Forelimb muscle (tissue), 1 donor: ENCODE measurements at places on chromosomes 1 and 21. TPM values are rescaled to one million over a fixed set of nuclear protein-coding genes. Genes with fewer than 3 reads are reported as not detected.

Gene LRRC8B
- 3.1 TPM for polyA plus RNA-seq

- no peak for DNase-seq
Measured at GRCh38 chr1:53294567-53294966, 33.3 kb downstream of the LRP8 start.

Gene GABRD
- polyA plus RNA-seq = 1.0 TPM

DNA sequence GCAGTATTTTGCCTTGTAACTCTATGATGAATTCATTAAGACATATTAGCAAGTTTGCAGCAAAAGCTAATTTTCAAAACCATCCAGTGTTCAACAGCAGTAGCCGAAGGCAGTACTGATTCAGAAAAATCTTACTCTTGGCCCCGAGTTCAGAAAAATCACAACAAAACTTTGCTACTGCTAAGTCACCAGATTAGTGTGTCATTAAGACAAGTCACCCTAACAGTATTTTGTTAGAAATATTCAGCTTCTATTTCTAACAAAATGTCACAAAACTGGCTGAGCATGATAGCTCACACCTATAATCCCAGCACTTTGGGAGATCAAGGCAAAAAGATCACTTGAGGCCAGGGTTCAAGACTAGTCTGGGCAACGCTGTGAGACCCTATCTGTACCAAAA lies 8.2 kb downstream of the GTF2B start:
- DNase-seq = no peak

Gene AMY1A
- polyA plus RNA-seq = not detected

- no peak for DNase-seq
Measured at GRCh38 chr1:39021426-39021825, 4.7 kb upstream of the NDUFS5 start.

DNA sequence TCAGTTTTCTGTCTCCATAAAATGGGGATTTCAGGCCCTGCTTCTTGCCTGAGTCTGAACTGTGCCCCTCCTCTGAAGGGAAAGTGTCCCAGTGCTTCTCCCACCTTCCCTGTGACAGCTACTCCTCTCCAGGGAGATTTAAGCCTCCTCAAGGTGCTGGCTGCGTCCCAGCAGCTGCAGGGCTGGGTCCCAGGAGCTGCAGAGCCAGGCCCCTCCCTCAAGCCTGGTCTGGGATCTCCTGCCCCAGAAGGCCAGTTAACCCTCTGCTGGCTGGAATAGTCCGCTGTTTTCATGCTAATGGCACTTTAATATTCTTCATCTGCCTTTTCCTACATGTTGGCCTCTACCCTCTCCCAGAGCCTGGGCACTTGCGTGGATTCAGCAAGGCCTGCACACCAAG lies 99.0 kb downstream of the PLXNA2 start:
- DNase-seq = no peak
